ENCODE measurements at places on chromosomes 6 and 20.

DNA sequence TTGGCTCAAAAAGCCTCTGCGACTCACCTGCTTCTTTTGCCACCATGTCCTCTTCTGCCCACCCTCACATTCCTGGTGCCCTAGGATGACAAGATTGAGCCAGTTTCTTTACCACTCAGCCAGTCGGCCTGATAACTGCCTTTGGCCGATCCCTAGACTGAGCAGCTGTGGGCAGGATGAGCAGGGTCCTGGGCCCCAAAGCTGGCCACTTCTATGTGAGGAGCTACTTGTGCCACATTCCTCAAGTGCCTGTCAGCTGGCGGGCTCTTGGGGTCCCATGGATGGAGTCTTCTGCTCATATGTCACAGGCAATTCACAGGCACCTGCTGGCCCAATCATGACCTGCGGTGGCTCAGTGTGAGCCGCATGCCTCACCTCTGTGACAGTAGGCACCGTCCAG lies 16.5 kb downstream of the DYNLRB1 start:
- no peak for DNase-seq

DNA sequence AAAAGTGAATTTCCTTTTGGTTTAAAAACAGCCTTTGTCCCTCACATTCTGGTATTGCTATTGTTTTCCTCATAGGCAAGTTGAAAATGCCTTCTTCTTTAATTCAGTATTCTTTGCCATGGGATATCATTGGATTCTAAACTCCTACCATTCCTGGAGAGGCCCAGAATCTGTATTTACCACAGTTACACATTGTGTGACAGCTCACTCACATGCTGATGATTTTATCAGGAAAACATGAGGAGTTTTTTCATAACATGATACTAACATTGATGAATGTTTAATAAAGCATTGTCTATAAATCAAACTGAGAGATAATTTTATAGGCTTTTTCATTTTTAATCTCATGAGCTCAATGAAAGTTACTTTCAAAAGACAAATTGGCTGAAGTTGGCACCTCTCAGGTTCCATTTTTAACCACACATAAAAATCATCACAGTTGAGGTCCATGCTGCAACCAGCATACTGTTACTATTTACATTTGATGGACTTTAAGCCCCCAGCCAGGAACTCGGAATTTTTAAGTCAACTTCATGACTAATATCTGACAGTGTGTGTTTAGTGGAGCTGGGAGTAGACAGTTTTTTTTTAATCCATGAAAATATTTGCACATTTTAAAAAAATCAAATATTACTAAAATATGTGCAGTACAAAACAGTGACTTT lies 82.8 kb downstream of the FAM83B start:
- no peak for DNase-seq

DNA sequence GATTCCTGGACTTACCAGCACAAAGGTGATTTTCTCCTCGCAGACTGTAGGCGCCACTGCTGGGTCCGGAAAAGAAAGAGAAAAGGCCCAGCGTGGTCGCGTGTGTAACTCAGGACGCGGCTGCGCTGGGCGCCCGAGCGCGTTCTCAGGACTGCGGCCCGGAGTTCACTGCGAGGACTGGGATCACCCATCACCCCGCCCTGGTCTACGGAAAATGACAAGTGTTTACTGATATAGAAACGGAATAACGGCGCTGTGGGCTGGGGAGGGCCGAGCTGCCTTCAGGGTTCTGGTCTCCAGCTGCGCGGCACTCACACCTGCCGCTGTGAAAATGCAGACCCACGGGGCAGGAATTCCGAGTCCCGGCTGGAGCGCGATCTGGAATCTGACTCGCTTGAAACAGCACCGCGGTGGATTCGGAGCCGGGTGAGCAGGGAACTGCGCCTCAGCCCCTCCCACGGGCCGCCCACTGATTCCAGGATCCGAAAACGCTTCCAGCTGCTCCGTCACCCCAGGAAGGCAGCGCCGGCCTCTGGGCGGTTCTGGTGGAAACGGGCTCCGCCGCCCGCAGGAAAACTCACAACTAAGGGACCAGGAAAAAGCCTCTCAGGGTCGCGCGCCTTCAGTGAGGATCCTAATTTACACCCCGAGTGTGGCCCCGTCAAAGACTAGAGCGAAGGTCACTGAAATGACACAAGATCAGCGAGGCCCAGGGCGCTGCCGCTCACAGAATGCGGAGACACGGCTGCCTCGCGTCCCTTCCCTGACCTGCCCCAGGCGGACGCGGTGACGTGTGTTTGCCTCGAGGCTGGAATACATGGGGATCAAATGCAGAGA lies 34.5 kb downstream of the HLA-A start:
- DNase-seq = no peak

DNA sequence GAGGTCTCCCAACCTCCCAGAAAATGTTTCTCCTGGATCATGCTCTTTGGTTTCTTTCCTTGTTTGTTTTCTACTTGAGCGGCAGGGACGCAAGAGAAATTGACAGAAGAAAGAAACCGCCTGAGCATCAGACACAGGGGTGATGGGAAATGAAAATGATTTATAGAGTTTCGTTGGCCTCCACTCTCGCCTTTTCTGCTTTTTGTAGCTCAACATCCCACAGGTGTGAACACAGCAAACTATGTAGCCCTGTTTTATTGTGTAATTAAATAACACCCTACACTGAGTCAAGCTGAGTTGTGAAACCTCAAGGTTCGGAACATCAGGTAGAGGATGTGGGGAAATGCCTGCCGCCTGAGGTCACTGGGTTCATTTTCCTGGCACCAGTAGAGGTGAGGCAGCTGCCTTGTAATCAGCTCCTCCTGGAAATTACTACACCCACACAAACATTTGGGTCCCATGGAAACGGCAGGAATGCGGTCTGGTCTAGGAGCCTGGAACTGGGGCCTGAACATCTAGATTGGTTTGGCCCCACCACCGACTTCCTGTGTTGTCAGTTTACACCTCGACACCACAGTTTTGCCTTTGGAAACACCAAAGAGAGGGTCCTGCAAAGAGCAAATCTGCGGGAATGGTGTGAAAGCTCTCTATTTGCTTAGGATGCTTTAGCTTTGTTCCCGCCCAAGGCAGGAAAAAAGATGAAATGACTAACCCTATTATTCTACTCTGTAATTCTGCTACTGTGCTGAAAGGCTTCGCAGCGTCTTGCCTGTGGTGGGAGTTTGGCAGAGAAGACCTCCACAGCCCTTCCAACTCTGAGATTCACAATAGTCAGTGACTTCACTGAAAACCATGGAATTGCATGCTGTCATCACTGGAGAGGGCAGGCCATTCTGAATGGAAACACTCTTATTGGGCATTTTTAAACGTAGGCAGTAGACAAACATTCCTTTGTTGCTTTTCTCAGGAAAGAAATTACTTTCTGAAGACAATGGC lies 53.0 kb downstream of the ADAT2 start:
- DNase-seq = no peak

DNA sequence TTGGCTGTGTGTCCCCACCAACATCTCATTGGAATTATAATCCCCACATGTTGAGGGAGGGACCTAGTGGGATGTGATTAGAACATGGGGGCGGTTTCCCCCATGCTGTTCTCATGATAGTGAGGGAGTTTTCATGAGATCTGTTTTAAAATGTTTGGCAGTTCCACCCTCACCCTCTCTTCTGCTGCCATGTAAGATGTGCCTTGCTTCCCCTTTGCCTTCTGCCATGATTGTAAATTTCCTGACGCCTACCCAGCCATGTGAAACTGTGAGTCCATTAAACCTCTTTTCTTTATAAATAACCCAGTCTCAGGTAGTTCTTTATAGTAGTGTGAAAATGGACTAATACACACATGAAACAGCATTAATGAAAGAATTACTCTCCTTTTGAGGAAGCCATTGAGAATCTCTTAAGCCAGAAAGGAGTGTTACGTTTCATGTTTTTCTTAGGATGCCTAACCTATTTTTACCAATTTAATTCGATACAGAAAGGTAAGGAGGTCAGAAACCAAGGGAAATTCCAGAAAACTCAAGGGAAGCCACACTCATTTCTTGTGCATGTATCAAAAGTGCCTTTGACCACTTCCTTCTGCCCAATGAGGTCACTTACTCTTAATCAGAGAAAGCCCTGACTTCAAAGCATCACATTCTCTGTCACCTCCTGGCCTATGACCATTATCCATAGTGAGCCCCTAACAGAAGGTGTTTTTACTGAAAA lies 24.7 kb upstream of the HINT3 start:
- DNase-seq = no peak

- no peak for DNase-seq
Observed at GRCh38 chr6:129906515-129907077, 45.5 kb upstream of the TMEM244 start.

DNA sequence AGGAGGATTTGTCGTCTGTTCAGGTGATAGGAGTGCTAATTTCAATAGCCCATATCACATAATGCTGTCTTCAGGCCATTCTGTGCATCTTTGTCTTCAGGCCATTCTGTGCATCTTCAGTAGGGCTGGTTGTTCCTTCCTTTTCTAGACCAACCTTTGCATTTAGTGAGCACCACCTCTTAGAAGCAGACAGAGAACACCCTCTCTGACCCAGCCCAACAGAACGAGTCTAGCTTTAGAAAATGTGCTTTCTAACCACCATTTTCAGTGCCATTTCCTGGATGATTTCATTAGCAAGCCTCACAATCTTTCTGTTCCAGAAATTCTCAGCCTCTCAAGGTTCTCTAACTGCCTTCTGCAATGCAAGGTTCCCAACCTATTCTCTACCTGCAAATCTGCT lies 215.3 kb upstream of the KCNQ5 start:
- DNase-seq = no peak

- DNase-seq = no peak
Observed at GRCh38 chr6:14542670-14543366, 425.2 kb downstream of the CD83 start.

Measured in smooth muscle cell of the brain vasculature (primary cell).